ENCODE measurements at places on chromosomes 13 and 19. TPM values are rescaled to one million over a fixed set of nuclear protein-coding genes. Genes with fewer than 3 reads are reported as not detected.

ATP4B gene
- not detected for total RNA-seq

PLVAP gene
- 102 TPM for total RNA-seq

GPX4 gene
- total RNA-seq: 432 TPM

CATSPERD gene
- not detected for total RNA-seq

TSHZ3 gene
- total RNA-seq: 5.4 TPM

TGFBR3L gene
- total RNA-seq: 13.6 TPM

MEDAG gene
- 9.6 TPM for total RNA-seq

All from left cardiac atrium (tissue), 4 donors.